ENCODE measurements at places on chromosomes 1 and 21.
A peak's percentile ranks its signal among the peaks of the same experiment; 100 is the strongest.

GRCh38 chr1:18555036-18555435 is 74.3 kb downstream of the KLHDC7A start:
- no peak for DNase-seq

DNA sequence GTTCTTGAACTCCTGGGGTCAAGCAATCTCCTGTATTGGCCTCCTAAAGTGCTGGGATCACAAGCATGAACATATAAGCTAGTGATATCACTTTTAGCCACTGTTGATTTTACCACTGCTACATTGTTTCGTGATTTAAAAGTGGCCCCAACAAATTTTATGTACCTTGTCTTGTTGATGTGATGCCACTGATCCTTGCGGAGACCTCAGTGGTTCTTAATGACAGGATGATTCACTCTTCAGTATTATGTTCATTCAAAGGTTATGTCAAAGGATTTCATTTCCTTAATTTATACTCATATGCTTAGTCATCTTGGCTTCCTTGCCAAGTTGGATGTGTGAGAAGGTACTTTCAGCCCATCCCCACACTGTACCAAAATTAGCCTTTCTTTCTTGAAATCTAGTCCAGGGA is 12.1 kb downstream of the PRKACB start:
- DNase-seq, result no peak

GRCh38 chr1:115469703-115470476 is 131.8 kb upstream of the NGF start:
- DNase-seq, result no peak

GRCh38 chr1:218986816-218987215 is 186.9 kb upstream of the LYPLAL1 start:
- DNase-seq, result no peak

DNA sequence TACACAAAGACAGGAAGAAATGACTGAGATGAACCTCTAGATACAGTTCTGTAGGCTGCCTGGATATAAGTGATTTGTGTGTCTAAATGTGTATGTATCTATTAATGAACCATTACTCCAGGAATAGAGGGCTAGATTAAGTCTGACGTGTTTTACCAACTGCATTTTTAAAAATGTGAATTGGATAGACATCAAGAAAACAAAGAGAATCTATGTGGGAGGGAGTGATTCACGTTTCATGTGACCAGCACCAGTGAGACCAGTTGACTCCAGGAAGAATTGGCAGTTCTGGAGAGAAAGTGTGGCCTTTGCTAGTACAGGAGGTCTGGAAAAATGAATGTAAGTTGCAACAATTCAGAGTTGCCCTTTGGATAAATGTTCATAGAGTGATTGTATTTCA is 53.4 kb upstream of the RGS21 start:
- no peak for DNase-seq

GRCh38 chr1:33335020-33335419 is 14.1 kb upstream of the A3GALT2 start:
- DNase-seq, result no peak

DNA sequence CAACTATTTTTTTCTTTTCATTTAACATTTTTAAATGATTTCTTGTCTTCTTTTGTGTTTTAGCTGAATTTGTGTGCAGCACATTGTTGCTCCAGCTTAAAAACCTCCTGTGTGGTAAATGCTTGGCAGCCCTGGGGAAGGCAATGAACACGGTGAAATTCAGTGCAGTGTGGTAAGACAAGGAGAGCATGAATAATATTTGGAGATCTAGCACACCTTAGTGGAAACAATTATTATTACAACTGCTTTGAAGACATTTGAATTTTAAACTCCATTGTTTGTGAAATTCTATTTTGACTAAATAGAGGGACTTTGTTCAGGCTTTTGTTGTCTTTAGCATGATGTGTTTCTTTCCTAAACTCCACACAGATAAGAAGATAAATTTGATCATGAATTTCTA is 242.6 kb upstream of the CXADR start:
- DNase-seq, result no peak

GRCh38 chr1:225881081-225881958 is 860 bp downstream of the TMEM63A start:
- DNase-seq, result no peak

DNA sequence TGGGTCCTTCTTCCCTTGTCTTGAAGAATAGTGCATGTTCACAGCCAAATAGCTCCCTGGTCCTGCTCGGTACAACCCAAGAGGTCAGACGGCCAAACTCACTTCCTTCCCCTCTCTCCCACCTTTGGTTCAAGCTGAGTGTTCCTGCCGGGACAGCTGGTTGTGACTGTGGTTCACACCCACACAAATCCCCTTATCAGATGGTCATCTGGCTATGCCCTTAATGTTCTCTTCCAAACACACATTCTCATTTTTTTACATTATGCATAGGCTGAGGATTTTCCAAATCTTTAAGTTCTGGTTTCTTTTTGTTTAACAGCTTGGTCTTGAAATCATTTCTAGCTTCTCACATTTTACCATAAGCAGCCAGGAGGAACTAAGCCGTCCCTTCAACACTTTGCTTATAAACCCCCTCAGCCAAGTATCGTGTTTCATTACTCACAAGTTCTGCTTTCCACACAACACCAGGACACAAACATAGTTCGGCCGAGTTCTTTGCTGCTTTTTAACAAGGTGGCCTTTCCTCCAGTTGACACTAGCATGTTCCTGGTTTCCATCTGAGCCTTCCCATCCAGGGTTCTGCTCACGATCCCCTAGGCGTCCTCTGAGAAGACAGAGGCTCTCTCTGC is 19.7 kb upstream of the TSPEAR start:
- DNase-seq, result no peak

GRCh38 chr1:16498573-16499413 is 15.3 kb downstream of the RNU1-1 start:
- peak; percentile 78 for DNase-seq

- no peak for DNase-seq
Observed at GRCh38 chr1:240499012-240499411, 112.9 kb downstream of the GREM2 start.

DNA sequence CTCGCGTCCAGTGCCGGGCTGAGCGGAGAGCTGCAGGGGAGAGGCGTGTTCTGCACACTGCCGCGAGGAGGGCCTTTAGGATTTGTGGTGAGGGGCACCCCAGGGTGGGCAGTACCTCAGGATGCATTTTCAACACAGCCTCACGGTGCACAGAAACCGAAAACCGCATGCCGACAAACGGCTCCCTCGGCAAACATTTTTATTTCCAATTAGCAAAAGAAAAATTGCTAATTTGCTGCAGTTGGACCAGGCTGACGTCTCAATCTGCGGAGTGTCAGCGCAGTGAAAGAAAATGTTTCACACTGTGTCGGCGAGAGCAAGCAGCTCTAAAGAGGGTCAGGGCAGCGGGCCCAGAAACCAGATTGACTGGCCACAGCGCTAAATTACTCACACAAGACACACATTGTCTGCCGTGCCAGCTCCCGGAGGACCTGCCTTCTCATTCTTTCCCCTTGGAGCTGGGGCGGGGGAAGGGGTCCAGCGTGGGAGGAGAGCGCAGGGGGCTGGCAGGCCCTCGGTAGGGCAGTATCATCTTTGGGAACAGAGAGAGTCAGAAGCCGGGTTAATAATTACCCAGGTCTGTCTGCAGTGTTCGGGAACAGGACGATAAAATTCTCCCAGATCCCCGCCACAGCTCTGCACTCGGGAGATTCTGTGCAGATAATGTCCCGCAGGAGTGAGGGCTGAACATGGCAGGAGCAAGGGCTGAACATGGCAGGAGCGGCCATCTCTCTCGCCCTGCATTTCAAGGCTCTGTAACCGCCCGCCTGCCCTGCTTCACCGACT is 150.2 kb downstream of the PRDM16 start:
- no peak for DNase-seq

DNA sequence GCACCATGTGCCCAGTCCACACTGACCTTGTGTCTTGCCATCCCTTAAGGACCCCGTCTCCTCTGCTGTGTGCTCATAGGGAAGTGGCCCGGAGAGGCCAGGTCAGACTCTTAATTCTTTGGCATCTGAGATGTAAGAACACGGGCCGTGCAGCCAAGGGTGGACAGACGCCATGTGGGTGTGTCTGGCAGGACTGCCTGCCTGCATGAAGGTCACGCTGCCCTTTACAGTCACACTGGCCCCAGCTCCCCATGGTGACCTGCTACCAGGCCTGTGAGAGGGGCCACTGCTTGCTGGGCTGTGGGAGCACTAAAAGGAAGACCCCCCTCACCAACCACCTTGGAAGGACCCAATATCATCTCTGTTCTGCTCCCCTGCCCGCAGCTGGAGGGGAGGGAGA is 17.7 kb downstream of the DHRS3 start:
- DNase-seq, result no peak

- no peak for DNase-seq
Observed at GRCh38 chr21:27371975-27372331, 405.1 kb upstream of the ADAMTS5 start.

- DNase-seq, result no peak
Observed at GRCh38 chr1:240572328-240572727, 39.6 kb downstream of the GREM2 start.

DNA sequence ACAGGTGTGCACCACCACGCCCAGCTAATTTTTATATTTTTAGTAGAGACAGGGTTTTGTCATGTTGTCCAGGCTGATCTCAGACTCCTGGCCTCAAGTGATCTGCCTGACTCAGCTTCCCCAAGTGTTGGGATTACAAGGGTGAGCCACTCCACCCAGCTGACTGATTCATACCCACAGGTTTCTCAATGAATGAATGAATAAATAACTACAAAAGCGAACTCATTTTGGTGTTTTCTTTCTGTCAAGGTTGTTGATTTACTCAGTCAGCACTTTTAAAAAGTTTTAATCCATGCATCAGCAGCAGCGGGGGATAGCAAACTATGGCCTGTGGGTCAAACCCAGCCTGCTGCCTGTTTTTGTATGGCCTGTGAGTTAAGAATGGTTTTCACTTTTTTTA is 217.5 kb downstream of the FAF1 start:
- no peak for DNase-seq

DNA sequence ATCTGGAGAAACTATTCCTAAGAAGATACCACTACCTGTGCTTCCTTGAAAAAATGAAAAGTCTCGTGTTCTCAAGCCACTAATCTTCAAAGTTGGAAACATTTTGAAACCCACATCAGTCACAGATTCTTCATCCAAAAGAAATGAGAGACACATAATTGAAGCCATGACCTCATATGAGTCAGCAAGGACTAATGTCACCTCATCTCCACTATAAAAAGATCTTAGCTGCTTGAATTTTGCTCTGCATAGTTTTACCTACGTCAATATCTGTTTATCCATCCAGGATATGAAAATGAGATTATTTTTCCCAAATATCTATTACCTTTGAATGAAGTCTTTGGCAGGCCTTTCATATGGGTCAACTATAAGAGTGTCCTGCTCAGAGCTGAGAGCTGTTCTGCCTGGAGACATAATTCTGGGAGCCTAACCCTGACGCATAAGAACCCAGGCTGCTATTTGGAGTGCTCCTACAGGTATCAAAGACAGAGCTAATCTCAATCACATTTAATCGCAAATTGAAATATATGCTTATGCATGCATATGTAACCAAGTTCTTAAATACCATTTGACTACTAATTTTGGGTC is 312.5 kb upstream of the PKN2 start:
- no peak for DNase-seq

- DNase-seq, result no peak
Observed at GRCh38 chr1:38370716-38371504, 324.3 kb upstream of the POU3F1 start.

DNA sequence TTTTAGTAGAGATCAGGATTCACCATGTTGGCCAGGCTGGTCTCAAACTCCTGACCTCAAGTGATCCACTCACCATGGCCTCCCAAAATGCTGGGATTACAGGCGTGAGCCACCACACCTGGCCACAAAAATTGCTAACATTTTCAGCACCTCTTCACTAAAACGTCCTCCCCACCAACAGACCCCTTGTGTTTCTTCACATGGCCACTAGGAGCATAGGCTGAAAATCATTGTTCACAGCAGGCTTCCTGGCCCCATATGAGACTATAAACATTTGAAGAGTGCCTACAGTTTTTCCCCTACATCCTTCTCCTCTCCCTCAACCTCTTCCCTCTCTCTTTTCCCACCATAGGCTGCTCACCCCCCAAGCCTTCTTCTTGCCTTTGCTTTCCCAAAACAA is 28.0 kb upstream of the SFPQ start:
- DNase-seq, result no peak

DNA sequence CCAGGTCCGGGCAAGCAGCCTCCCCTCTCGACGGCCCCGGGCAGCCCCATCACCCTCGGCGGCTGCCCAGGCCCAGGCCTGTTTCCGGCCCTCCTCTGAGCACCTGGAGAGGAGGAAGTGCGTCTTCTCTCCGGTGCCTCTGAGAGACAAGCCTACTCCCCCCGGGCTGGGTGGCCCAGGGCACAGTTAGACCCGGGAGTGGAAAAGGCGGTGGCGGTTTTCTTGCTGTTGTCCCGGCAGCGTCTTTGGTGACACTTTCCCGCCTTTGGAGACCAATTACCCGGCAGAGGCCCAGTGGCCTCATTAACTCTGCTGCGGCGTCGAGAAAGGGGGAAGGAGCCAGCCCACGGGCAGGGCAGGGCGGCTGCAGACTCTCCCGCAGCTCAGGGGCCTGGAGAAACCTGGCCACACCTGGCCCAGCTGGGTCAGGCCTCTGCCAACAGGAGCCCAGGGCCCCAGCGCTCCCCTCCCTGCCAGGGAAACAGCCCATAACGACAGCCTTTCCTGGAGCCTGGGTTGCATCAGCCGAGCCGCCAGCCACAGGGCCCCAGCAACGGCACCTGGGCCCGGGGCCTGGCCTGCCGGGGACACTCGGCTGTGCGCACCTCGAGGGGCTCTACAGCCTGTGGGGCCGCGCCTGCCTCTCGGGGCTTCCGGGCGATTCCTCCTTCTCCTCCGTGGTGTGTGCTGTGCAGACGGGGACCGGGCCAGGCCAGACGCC is 28.4 kb upstream of the C1orf159 start:
- peak; percentile 26 for DNase-seq

DNA sequence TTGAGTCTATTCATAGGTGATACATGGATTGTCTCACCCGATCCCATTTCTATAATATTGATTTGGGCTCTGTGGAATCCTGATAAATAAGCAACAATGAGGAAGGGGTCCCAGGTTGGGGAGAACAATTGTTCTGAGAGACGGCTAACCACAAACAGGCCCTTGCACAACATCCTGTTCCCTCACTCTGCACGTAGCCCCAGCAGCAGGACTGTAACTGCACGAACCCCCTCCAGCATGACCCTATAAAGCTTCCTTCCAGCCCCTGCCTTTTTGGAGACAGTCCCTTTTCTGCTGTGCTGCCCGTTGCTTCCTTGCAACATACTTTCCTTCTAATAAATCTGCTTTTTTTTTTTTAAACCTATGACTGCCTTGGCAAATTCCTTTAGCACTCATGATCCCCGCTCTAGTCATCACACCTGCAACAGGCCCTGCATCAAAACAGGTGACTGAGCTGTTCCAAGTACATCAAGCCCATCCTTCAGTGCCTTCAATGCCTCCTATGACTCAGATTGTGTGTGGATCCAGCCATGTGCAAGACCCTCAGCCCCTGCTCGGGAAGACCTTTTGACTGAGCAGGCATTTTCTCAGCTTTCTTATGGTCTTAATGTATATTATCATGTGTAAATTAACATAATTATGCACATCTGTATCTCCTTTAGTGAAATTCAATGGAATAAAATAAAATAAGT is 63.7 kb upstream of the B3GALNT2 start:
- no peak for DNase-seq

- no peak for DNase-seq
Observed at GRCh38 chr21:17438635-17439034, 74.2 kb upstream of the CXADR start.

- DNase-seq, result no peak
Observed at GRCh38 chr21:46006547-46007491, 25.2 kb downstream of the COL6A1 start.
